ENCODE measurements at places on chromosomes 7 and 10.

DNA sequence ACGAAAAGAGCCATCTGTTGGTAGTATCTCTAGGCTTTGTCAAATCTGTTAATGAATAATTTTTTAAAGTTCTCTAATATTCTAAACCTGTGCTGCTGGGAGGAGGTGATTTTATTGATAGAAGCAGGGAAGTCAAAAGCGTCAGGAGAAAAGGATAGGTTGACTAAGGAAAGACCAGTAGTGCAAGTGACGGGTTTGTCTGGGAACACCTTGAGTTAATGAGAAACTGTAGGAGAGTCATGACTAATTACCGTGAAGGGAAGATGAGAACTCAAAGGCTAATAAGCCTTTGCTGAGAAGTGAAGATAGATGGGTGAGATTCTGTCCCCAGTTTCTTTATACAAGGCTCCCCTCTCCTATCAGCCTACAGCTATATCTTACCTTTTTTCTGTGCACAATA, 5.0 kb upstream of the PDK4 start:
- DNase-seq, result no peak

DNA sequence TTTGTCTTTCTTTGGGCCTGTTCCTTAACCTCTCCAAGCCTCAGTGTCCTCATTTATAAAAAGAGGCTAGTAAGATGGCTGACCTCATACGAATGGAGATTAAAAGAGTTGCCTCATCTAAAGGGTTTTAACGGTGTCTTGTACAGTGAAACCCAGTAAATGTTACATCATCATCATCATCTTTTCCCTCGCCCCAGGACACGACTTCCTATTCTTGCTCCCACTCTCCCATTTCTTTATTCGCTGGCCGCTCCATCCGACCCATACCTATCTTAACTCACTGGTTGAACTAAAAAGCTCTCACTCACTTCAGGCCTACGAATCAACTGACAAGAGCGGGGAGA, 554 bp downstream of the FRA10AC1 start:
- DNase-seq, result no peak

GRCh38 chr7:86911659-86912058, 147.8 kb downstream of the ELAPOR2 start:
- DNase-seq, result no peak

DNA sequence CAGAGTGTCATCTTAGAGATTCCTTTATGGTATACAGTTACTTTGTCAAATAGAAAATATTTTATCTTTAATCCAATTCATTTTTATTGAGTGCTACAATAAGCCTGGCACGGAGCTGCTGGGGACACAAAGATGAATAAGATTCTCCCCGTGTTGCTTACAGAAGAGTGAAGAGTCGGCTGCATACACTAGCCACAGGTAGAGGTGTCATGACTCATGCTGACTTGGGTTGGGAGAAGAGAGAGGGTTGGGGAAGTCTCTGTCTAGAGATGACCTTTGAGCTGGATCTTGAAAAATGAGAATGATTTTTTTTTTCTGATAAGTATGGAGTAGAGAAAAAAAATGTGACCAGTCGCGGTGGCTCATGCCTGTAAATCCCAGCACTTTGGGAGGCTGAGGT, 289.9 kb upstream of the CELF2 start:
- DNase-seq, result no peak

DNA sequence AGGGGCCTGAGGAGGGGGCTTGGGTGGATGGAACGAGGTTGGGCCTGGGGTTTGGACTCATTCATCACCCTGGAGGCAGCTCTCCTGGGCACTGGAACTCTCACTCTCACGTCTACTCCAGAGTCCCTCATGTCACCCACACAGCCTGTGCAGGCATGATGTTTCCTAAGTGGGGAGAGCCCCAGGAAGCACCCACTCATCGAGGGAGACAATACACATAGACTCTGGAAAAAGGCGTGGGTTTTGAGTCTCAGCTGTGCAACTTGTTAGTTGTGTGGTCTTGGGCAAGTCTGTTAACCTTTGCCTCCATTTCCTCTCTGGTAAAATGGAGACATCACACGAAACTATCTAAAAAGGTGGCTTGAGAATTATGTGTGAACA, 25.9 kb upstream of the RBM20 start:
- DNase-seq, result no peak

- DNase-seq, result peak; percentile 60
Measured at GRCh38 chr7:140458916-140459315, 20.4 kb downstream of the MKRN1 start.

GRCh38 chr10:122087436-122087835, 98.5 kb downstream of the TACC2 start:
- DNase-seq, result no peak

DNA sequence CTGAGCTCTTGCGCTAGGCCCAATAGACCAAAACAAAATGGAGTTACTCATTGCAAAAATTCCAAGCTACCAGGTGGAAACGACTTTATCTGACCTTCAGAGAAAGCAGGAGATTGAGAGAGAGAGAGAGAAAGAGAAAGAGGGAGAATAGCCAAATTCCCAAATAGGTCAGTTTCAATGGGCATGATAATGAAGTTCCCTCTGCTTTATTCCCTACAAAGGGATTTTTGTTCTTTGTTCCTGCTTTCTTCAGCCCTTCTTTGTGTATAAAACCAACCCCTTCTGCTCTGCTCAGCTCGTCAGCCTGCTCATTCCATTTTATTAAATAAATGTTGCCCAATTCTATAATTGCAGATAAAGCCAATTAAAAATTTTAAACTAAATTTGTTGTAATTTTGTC, 45.0 kb upstream of the GPR37 start:
- peak; percentile 28 for DNase-seq

DNA sequence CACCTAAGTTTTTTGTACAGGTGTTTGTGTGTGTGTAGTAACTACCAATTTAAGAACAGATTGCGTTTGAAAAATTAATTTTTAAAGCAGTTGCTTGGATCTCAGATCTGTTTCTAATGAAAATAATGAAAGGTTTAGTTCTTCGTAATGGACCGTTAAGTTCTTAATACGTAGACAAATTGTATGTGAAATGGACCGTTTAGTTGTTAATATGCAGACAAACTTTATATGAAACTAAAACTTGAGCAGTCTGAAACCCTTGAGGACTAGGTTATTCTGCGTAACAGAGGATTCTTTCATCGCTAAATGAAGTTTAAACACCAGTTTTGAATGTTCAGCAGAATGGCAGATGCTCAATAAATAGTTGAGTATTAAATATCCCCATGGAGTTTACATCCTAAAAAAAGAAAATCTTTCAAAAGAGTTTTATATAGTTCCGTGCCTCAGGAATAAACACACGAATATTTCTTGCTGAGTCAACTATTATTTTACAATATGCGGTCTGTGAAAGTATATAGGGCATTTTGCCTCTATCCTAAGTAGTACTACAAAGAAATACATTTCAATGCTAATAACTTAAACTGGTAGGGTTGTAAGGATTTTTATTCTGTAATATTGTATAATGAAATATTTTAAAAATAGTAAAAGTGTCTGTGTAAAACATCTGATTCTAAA, 1.2 kb downstream of the DBF4 start:
- DNase-seq, result no peak

- DNase-seq, result no peak
Measured at GRCh38 chr7:155357573-155358041, 59.9 kb downstream of the INSIG1 start.

Measured in retina (tissue), 1 donor.